ENCODE measurements at places on chromosomes 7 and 10.

DNA sequence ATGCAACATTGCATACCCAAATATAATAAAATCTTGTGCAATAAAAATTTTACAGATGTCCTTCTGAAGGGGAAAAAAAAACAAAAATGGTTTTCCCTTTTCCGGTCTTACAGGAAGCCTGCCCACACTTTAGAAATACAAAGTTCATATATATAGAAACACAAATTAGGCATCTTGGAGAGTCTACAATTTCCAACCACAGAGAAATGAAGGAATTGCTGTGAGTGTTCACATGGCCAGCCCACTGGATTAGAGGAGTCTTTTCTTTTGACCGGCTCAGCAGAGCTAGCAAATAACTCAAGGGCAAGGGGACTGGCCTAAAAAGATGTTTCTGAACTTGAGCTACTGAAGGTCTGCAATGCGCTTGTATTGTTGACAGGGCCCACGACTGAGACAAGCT lies 92.4 kb downstream of the GLI3 start:
- peak; percentile 47 for DNase-seq

DNA sequence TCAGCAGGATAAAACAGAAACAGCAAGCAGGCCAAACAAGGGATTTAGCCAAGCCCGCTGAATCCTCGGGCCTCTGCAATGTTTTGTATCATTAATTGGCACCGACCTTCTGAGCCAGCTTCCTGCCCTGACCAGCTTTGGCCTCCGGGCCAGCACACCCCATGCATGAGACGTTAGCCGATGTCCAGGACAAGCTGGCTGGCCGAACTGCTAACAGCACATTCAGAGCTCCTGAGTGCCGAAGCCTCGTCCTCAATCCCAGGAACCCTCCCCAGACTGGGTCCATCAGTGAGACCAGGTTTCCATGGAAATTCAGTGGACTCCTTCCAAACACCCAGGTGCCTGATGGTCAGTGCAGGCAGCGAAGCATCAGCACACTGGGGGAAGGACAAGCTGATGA lies 134.3 kb upstream of the PFKP start:
- no peak for DNase-seq

- no peak for DNase-seq
Observed at GRCh38 chr10:64484811-64485330, 963.7 kb downstream of the REEP3 start.

DNA sequence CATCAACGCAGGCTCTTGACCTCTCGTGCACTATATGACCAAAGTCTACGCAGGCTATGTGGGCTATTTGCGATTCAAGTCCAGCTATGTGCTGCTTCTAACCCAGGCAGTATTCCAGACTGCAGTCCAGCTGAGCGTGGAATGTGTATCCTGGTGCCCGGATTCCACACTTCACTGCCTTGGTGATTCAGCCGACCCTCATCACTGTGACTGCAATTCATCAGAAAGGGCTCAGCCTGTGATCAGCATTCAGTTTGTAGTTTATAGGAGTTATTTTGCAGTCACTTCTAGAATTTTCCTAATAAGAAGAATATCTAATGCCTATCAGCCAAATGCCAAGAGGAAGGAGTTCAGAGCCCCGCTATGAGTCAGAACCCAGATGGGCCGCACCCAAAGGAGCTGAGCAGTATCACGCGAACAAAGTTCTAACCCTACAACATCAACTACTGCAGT lies 119.8 kb upstream of the LANCL2 start:
- DNase-seq = peak; percentile 89

DNA sequence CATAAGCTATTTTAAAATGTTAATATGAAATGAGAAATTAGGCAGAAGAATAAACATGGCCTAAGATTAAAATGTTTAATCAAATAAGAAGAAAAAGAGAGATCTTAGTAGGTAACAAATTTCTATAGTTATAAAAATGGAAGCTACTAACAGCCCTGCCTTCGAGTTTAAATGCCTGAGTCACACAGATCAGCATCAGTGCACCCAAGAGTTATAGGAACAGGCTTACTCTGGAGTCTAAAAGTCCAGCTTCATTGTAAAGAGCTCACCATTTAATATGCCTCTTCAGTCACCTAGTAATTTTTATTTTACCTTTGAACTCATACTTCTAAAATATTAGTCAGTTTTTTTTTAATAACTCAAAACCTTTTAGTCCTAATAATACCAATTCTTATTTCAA lies 52.6 kb downstream of the BRI3 start:
- DNase-seq = no peak

GRCh38 chr10:119133949-119134348 lies 30.0 kb downstream of the DENND10 start:
- DNase-seq = no peak

GRCh38 chr10:93110472-93111146 lies 36.9 kb downstream of the CYP26A1 start:
- no peak for DNase-seq

GRCh38 chr7:27245124-27245797 lies 2.7 kb downstream of the EVX1 start:
- no peak for DNase-seq
